ENCODE measurements at places on chromosomes 3 and 15. TPM values are rescaled to one million over a fixed set of nuclear protein-coding genes. Genes with fewer than 3 reads are reported as not detected.

- DNase-seq, result no peak
Observed at GRCh38 chr15:71384501-71384900, 269.2 kb downstream of the THSD4 start.

- DNase-seq, result no peak
Observed at GRCh38 chr3:186021673-186022362, 84.0 kb upstream of the TRA2B start.

DNA sequence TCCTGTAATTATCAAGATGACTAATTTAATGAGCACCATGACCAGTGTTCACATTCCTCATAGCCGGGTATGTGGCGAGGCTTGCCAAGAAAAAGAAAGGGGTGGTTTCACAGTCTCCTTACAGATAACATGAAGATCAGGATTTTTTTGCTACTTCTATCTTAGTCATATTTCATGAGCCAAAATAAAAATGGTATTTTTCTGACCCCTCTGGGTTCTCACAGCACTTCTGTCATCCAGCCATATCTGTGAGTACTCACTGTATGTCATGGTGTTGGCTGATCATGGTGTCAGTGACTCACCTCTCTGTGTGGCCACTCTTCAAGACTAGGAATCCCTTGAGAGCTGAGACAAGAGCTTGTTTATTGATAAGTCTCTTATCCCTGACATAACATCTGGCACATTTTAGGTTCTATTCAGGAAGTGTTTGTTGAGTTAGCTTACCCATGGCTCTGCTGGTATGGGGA is 130.5 kb upstream of the LMCD1 start:
- no peak for DNase-seq

DNA sequence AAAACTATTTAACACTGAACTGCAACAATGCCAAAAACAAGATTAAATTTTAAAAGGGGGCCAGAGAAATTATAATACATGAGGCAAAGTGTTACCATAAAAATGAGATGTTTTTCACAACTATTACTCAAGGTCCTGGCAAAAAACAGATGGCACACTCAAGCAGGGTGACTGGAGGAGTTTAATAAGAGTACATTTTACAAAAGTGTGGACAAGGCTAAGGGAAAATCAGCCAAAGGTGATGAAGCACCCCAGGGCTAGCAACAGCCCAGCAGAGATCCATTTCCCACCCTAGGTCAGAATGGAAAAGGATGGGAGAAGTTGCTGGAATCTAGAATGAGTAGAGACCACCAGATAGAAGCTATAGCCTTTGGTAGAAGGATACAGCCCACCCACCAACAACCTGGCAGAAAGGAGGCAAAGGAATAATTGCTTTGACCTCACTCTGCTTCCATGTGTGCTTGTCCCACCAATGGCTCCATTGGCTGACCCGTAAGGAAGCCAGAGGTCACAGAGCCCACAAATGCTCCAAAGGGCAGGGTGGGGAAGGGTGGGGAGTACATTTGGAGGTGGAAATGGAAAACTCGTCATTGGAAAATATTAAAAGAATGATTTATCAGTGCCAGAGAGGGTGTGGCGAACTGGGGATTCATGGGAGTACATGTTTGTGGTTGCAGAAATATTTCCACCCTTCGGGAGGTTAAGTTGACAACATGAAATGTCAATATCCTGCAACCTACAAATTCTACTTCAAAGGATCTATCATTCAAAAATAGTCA is 161.0 kb upstream of the UBE2E2 start:
- no peak for DNase-seq

DNA sequence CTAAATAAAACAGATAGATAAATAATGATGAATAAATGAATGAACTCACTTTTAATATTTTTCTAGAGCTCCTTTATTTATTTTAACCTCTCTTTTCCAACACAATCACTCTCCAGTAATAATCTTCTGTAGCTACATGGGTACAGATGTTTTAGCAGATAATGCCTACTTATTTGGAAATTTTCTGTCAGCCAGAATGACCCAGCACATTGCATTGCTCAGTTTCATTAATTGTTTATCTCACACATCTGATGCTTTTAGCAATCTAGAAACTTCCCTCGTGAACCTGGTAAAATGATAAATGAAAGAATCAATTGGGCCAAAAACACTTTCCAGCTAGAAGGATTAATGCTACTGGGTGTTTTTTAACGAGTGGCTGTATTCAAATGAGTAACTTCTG is 14.9 kb upstream of the MYH15 start:
- no peak for DNase-seq

LSAMP gene
- total RNA-seq, result 50.2 TPM

IL17RE gene
- 0.18 TPM for total RNA-seq

NANOGP8 gene
- total RNA-seq, result 0.91 TPM

DNA sequence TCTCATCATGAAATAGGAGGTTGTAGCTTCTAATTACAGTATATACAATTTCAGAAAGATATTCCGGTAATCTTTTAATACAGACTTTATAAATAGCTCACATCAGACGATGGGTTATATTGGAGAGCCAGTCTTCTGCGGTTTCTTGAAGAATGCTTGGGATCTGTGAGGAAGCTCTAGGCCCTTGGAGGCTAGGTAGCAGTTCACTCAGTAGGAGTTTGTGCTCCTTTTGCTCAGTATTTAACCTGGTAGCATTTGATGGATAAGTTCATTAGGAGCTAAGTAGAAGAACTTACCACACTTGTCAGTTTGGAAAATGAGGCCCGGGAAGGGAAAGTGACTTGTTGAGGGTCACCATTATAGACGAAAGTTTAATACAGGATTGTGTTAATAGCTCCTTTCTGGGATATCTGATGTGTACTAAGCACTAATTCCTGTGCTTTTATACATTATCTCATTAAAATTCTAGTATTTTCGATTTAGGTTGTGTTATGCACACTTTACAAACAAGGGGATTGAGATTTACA is 2.8 kb downstream of the FNDC3B start:
- no peak for DNase-seq

GRCh38 chr3:42988097-42988496 is 9.0 kb downstream of the GASK1A start:
- no peak for DNase-seq

DNA sequence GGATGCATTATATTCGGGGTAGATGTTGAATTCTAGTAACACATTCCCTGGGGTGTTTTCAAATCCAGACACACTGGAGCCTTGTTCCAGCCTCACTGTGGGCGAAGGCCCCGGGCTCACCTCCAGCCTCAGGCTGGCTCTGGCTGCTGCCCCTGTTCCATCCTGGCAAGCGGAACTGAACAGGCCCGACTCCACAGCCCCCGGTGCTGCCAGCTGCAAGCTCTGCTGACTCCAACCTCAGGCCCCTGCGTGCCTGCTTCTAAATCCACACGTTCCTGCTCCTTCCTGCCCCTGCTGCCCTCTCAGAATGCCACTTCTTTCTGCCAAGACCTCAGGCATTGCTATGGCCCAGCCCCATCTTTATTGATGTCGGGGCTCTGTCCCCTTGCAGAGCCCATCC is 90.6 kb downstream of the LIPC start:
- peak; percentile 51 for DNase-seq

All from cerebellum (tissue), 4 donors.